ENCODE measurements at places on chromosomes 11 and 22. TPM values are rescaled to one million over a fixed set of nuclear protein-coding genes. Genes with fewer than 3 reads are reported as not detected.

- no peak for DNase-seq
Measured at GRCh38 chr11:103633819-103634590, 402.4 kb upstream of the DDI1 start.

DNA sequence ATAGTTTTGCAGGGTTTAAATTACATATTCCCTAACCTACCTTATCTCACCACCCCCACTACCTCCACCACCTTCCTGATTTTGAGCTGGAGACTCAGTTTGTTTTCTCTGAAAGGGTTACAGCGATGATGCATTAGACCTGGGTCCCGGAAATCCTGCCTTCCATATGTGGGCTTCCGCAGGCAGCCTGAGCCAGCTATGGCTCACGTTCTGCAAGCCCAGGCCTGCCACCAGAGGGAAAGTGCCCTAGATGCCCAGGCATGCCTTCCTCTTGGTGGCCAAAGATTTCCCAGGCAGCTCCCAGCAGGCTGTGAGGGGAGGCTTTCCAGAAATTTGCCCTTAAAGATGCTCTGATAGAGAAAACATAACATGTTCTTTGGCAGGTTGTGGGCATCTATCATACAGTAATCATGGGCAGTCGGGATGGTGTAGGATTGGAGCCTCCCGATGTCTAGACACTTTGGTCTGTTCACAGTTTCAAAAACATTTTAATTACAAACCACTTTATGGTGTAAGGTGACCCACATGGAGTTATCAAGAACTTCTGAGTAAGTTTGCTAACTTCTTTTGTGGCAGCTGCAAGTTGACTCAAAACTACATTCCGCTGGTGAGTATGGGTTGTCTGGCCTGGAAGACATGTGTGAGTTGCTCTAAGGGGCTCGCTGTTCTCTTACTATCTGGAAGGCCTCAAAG, 79.3 kb downstream of the MICAL2 start:
- no peak for DNase-seq

GRCh38 chr11:111010391-111011274, 234.9 kb upstream of the POU2AF2 start:
- DNase-seq: no peak

GRCh38 chr11:69475866-69476471, 5.5 kb upstream of the LINC01488 start:
- no peak for DNase-seq

- no peak for DNase-seq
Measured at GRCh38 chr11:62010935-62011528, 43.6 kb upstream of the FTH1 start.

DNA sequence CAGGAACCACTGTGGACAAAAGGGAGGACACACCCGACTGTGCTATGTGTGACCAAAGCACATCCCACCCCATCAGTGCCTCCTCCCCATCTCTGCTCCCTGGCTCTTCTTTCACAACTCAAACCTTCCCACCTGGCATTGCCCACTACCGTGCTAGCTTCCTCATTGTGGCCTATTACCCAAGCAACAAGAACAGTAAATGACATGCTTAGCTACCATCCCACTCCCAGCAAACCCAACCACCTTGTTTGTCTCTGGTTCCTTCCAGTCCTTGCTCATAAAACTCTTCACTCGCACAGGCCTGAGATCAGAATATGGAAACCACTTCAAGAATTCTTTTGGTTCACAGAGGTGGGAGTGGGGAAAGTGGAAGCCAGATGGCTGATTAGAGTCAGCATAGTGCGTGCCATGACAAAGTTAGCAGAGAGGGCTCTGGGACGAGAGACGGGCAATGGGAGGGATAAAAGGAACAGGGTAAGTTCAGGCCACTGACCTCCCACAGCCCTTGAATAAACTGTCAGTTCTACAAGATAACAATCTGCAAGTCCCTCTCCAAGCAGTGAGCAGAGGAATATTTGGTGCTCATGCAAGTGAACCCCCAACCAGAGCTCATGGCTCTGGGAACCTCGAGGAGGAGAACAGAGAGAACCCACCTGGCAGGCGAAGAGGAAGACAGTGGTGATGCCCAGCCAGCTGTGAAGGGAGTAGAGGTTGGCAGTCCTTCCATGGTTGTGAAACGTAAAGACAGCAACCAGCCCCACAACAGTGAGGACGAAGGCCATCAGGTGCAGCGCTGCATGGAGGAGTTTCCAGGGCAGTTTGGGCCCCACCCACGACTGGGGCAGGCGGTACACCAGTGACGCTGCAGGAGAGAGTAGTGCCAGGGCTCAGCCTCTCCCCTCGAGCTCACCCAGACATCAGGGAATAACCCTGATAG, 8.3 kb downstream of the CYB561A3 start:
- peak; percentile 39 for DNase-seq

DNA sequence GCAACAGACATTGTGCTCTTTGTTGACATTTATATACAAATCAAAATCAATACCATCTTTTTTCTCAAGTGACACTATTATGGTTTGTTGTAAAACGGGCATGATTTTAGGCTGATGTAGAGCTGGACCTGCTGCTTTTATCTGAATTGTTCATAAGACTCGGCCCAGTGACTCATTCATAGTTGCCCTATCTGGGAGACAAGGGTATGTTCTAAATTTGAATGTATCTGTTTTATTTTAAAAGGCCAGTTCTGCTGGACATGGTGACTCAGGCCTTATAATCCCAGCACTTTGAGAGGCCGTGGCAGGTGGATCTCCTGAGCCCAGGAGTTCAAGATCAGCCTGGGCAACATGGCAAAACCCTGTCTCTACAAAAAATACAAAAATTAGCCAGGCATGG, 39.3 kb downstream of the CEP295 start:
- DNase-seq: no peak

The NXPE2 gene
- not detected for polyA plus RNA-seq

The WT1 gene
- polyA plus RNA-seq: not detected

- DNase-seq: no peak
Measured at GRCh38 chr22:17250380-17251082, 31.3 kb upstream of the ADA2 start.

DNA sequence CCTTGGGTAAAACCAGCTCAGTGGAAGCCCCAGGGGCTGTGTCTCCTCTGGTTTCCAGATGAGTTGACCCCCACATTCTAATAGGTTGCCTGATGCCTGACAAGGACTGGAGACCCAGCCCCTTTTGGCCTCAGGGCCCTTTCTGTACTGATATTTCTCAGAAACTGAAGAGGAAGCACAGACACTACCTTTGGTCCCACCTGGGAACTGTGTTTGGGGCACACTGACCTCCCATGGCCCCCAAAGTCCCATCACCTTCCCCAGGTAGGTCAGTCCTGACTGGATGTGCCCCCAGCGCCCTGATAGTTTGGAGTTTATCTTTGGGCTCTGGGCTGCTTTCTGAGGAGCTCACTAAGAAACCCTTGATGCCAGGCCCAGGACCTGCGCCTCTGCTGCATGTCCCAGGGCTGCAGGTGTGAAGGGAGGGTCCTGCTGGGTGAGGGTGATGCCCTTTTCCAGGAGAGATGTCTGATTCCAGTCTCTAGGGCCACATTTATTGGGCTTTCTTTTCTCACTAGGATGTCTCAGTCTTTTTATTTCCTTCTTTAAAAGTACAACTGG, 106.7 kb downstream of the GGTLC2 start:
- DNase-seq: no peak

The SLC17A6 gene
- polyA plus RNA-seq: not detected

The MUC5B gene
- not detected for polyA plus RNA-seq

The KDM4D gene
- 1.9 TPM for polyA plus RNA-seq

- no peak for DNase-seq
Measured at GRCh38 chr11:63535734-63536133, 874 bp upstream of the PLAAT4 start.

GRCh38 chr11:19244084-19244483, 3.3 kb upstream of the E2F8 start:
- no peak for DNase-seq

The TUG1 gene
- polyA plus RNA-seq: 30.7 TPM

DNA sequence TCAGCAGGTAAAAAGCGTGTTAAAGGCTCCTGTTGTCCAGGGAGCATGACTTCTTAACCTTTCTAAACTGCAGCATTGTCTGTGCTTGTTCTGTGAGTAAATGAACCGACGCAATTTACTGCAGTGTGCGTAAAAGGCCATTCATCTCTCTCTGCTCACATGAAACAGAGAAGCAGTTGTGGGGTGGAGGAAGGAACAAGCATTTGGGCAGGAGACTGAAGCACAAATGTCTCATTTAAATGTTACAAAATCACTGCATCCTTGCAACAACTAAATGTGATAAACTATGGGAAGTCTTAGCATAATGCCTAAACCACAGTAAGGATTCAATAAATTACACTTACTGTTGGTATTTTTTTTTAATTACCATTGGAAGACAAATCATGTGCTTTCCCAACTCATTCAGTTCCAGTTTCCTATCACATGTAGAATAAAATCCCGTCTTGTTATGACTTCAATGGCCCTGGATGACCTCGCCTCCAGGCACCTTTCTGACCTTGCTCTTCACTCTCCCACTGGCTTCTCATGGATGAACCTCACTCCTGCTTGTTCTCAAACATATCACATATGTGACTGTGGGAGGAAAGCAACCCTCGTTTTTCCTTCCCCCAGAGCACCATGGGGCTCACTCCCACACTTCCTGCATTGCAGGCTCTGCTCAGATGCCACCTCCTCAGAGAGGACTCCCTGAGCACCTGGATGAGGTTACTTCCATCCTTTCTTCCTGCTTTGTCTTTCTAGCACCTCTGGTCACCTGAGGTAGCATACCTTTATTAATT, 21.6 kb upstream of the RFPL2 start:
- no peak for DNase-seq

The SERPIND1 gene
- 0.27 TPM for polyA plus RNA-seq

GRCh38 chr11:134670961-134671370, 258.9 kb upstream of the B3GAT1 start:
- DNase-seq: no peak

The ELMOD1 gene
- polyA plus RNA-seq: not detected

The IGLL5 gene
- 640 TPM for polyA plus RNA-seq

GRCh38 chr11:6834021-6834420, 11.5 kb upstream of the OR10A5 start:
- DNase-seq: no peak

DNA sequence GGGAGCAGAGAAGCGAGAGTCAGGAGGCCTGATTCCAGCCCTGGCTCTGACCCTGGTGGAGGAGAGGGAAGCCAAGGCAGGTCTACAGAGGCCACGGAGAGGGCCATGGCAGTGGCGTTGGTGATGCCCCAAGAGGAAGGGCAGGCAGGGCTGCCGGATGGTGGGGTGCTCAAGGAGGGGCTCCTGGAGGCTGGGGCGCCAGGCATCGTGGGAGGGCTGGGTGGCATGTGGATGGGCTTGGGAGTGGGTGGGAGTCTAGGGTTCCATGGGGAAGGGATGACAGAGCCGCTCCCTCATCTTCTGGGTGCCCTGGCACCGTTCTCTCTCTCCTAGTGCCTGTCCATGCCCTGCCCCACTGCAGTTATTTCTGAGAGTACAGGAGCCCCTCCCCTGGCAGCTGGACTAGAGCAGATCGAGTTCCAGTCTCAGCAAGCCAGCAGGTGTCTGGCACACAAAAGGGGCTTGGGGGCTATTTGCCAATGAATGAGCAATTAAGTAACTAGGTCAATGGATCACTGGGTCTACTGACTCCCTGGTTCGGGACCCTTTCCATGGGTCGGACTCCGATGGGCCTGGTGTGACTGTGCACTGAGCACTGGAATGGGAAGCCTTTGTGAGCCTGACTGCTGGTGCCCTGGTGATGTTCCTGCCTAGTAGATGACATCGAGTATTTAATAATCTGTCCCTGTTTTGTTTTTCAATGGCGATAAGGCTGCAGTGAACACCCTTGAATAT, 570.0 kb downstream of the TBC1D22A start:
- DNase-seq: no peak

- DNase-seq: no peak
Measured at GRCh38 chr11:106231591-106231990, 154.1 kb downstream of the AASDHPPT start.

DNA sequence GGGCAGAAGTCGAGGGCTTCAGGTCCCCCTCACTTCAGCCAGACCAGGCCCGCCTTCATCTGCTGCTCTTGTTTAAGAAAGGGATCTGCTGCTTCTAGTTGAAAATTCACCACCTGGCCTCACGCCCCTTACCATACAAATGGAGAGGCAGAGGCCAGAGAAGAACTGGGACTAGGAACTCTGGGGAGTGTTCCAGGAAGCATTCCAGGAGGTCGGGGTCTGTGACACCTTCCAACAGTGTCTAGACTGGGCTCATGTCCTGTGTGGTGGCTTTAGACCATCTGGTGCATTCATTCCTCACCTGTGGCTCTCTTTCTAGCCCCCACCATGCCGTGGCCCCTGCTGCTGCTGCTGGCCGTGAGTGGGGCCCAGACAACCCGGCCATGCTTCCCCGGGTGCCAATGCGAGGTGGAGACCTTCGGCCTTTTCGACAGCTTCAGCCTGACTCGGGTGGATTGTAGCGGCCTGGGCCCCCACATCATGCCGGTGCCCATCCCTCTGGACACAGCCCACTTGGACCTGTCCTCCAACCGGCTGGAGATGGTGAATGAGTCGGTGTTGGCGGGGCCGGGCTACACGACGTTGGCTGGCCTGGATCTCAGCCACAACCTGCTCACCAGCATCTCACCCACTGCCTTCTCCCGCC, 12.3 kb downstream of the TSKU start:
- no peak for DNase-seq

- no peak for DNase-seq
Measured at GRCh38 chr11:121890946-121891515, 225.0 kb downstream of the BLID start.

GRCh38 chr11:91305402-91305801, 919.2 kb upstream of the FAT3 start:
- no peak for DNase-seq

- DNase-seq: peak; percentile 74
Measured at GRCh38 chr11:76208438-76209374, 2.4 kb upstream of the WNT11 start.

The HTR3A gene
- polyA plus RNA-seq: 5.2 TPM

The SYT13 gene
- polyA plus RNA-seq: not detected

DNA sequence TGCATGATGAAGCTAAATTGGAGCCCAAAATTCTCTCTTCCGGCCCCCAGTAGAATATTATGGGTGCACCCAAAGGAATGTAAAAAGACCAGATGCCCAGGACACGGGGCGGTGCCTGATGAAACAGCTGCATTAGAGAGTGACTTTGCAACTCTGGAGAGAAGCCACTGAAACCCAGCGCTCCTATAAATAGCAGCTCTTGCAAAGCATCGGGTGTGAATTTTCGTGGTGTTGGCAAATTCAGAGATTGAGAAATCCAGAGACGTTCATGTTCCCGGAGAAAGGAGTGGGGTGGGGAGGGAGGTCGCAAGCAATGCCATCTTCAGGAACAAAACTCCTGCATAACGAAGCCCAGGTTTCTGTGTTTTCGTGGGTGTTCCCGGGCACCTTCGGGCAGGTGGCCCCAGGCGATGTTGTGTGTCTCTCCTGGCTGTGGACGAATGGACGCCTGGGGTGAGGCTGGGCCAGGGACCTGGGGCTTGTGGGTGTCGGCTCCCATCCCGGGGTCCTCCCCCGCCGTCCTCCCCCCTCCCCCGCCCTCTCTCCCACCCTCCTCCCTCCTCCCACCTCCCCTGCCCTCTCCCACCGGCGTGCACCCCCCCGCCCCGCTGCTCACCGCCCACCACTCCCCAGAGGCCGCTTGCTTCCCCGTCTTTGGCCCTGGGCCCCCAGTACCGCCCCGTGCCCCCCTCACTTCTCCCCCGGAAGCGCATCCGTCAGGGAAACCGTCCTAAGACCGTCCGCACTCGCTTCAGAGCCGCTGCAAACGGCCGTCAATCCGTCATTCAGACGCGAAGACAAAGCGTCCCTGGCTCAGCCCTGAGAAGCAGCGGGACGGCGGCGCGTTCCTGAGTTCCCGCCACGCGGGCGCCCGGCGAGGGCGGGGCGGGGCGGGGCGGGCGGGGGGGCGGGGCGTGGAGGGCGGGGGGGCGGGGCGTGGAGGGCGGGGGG, 26.7 kb upstream of the TOLLIP start:
- peak; percentile 29 for DNase-seq

GRCh38 chr11:46485856-46486443, 94.4 kb upstream of the CHRM4 start:
- no peak for DNase-seq

- DNase-seq: no peak
Measured at GRCh38 chr11:10846660-10847059, 11.2 kb downstream of the ZBED5 start.
